ENCODE measurements at places on chromosomes 6 and 20.
A peak's percentile ranks its signal among the peaks of the same experiment; 100 is the strongest.

DNA sequence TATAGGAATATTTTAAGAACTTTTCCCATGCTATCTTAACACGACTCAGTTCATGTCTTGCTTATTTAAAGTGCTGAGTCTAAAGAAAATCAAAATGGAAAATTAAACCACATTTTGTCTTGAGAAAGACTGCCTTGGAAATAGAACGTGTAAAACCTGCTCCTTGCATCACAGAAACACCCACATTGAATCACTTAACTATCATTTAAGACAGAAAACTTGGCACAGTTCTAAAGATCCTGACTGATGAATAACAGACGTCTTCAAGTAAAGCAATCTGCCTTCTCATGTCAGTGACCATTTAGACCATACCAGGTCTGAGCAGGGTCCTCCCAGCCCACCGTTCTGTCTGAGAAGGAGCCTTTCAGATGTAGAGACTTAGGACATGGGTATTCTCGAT is 7.4 kb downstream of the PERP start:
- DNase-seq: no peak

DNA sequence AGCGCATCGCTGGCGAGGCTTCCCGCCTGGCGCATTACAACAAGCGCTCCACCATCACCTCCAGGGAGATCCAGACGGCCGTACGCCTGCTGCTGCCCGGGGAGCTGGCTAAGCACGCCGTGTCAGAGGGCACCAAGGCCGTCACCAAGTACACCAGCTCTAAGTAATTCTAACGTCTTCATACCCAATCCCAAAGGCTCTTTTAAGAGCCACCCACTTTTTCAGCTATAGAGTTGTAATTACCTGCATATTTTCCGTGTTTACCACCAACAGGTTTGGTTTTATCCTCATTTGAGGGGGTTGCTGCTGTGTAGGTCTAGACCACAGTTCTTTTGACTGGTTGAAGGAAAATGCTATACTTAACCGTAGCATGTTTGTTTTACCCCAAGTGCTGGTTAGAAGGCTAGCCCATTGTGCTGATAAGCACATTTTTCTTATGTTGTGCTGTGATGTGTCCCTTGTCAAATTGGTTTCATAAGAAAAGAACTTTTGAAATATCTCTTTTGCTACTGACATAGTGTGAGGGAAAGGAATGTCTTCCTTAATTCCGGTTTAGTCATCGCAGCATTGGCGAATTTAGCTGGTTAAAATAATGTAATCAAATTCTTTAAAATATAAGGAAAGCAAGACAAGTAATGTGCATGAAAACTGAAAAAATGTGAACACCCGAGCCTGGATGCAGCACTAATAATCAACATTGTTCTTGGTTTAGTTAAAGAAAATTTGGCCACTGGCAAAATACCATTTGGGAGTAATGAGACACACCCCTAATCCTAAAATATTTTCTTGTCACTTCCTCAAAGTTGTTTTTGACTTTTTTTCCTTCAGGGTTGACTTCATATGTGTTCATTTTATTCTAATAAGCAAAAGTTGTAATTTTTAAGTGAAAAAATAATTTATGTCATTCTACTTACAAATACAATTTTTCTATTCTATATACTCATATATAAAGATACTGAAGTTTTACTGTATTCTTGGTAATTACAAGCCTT is 112.8 kb downstream of the HFE start:
- no peak for DNase-seq

DNA sequence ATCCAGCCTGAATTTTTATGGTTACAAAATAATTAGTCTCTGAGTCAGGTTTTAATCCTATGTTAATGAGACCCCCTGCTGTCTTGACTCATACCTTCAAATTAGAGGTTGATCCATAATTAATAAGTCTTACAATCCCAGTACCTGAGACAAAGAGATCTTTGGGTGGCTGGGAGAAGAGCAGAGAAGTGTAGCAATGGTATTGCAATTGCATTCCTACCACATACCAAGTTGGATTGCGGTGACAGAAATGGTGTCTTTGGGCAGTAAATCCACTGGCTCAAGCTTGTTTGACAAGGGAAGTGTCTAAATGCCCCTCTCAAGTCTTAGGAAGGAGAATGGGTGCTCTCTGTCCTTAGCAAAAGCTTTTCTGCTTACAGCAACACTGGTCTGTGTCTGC is 150.4 kb downstream of the BTBD3 start:
- no peak for DNase-seq

DNA sequence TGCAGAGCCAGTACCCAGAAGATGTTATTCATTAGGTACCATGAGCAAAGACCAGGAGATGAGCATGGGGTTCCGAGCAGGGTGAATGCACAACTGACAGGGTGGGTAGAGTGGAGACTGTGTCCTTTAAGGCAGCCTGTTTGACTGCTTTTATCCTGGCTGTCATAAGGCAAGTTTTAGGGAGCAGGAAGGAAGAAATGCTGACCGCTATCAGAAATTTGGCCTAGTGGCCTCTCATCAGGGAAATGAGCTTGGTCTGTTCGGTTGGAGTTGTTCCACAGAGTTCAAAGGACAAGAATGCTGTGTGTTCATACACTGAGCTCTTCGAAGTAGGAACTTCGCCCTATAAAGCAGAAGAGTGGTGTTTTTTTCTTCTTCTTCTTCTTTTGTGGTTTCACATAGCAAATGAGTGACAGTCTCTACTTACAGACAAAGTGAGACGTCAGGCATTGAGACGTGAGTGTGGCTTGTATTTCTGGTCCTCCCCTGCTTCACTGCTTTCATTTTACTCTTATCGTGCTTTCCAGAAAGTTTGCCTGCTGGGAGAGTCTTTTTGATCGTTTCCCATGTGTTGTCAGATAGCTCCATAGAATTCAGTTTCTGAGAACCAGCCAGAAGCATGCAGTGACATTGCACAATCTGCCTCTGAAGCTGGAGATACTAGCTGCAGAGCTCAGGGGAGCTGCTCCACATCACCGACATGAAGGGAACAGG is at the start of gene CASS4:
Gene CASS4, plus strand, starts transcription at position 502 of the 714 bp plus-strand sequence. Its CDS starts 199 bp downstream, at position 701.
- DNase-seq: no peak

DNA sequence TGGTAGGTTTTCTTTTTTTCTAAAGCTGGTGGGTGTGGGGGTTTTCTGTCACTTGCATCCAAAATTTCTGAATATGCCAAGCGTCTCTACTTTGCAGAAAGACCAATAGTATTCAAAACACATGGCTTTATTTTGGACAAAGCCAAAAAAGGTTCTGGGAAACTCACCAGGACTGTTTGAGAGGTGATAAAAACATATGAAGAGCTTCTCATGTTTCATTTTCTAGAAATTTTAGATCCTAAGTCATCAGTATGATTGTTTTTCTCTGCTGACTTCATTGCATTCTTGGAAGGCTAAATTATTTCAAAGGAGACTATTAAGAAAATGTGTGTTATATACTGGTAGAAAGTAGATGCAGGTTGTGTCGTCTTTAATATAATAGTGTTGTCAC is 51.3 kb downstream of the GCLC start:
- DNase-seq: no peak

- DNase-seq: no peak
Observed at GRCh38 chr20:57818418-57819181, 108.8 kb upstream of the PMEPA1 start.

DNA sequence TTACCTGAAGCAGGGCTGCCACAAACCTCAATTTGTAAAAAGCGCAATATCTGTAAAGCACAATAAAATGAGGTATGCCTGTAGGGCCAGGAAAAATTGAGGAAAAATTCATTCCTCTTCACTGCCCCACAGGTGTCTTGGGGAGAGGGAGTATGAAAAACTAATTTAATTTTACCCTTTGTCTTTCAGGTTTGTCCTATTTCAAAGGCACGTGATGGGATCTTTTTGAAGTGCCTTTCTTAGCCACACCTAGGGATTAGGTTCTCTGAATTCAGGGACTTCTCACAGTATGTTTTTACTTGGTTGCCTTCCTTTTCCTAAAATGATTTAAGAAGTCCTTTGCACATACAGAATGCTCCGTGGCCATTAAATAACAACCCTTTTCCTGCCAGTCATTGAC is 71.9 kb downstream of the NCOA3 start:
- DNase-seq: no peak

DNA sequence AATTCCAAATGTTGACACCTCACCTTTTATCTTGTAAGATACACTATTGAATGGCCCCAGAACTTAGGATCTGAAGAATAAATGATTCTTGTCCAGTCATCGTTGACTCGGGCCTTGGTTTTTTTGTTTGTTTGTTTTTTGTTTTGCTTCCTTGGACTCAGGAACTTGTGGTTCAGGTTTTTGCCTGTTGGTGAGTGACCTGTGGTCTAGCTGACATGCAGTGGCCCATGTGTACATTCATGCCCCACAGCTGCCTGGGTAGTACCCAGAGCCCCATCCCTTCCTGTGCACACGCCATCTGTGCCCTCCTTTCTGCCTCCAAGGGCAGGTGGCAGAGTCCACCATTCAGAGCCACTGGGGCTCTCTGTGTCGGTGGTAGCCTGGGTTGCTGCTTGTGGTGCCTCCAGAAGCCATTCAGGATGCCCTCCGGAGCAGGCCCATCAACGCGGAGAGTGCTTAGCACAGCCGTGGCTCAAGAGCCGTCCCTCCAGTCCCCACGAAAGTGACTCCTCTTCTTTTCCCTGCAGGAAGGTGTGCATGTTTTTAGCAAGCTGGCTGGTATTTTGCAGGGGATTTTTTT is 85.9 kb downstream of the SYNJ2 start:
- DNase-seq: no peak

GRCh38 chr6:34362176-34362575 is 30.3 kb downstream of the NUDT3 start:
- no peak for DNase-seq

- DNase-seq: no peak
Observed at GRCh38 chr6:23870496-23870895, 255.5 kb upstream of the NRSN1 start.

GRCh38 chr6:108526739-108527174 is 34.0 kb upstream of the FOXO3 start:
- DNase-seq: no peak

GRCh38 chr6:30747300-30747687 is 2.9 kb upstream of the IER3 start:
- DNase-seq: no peak

DNA sequence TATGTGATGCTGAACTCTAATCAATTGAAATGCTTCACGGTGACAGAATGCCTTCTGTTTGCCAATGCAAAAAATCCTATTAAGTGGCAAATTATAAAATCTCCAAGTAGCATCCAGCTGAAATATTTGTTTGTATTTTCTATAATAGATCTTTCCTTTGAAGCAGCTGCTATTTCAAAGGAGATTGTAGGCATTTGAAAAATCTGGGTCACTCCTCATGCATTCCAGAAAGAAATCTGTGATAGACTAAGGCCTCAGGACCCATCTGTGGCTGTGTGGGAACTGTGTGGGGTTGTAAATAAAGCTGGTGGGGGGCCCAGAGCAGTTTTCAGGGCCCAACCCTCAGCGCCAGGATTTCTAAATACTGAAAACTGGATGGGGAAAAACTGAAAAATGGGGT is 216.9 kb upstream of the ARG1 start:
- no peak for DNase-seq

DNA sequence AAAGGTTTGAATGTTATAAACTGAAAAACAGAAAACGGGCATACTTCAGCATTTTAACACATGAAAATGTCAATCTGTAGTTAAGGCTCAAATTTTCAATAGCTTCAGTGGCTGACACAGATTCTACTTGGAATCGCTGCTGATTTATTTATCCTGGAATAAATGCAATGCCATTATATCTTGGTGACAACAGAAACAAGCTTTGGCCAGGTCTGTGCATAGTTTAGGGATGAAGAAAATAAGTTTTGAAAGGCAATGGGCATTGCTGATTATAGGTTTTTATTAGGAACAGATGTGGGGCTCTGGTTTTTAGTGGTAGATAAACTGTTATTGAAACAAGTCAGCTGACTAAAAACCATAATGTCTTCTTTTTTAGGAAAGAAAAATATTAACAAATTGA is 96.8 kb upstream of the SOX4 start:
- no peak for DNase-seq

GRCh38 chr20:3935295-3935955 is 46.2 kb downstream of the PANK2 start:
- no peak for DNase-seq

- DNase-seq: no peak
Observed at GRCh38 chr6:52301326-52301725, 16.8 kb upstream of the MCM3 start.

GRCh38 chr6:32153564-32154513 is at the start of gene PPT2:
Gene PPT2, plus strand, starts transcription at chr6:32154141. Its CDS starts 454 bp downstream, at chr6:32154595.
- DNase-seq: peak; percentile 90

All from left renal cortex interstitium (tissue), 4 donors.